ENCODE measurements at places on chromosomes 7 and 10.

DNA sequence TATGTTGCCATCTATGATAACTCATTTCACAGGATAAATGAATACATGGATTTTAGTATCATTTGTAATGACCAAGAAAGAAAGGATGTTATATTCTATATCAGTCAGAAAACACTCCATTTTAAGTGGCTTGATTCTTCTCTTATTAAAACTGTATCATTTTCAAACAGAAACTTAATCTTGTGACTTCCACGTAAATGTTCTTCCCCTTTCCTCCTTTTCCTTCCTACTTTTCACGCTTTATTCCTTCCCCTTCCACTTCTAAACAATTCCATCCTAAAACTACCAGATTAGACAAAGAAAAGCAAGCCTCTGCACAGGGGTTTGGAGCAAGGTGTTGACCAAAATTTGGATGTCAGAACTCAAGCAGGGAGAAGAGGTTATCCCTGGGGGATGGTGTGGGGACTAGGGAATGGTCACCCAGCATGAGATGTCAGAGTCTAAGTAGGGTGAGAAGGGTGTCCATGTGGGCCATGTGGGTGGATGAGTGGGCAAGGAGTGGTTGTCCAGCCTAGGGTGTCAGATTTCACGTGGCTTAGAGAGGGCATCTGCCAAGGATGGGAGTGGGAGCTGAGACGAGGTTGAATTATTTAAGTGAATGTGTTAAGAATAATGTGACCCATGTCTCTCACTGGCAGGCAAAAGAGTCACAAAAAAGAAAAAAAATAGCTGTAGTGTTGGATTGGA is 5.0 kb upstream of the GSAP start:
- DNase-seq: no peak

- no peak for DNase-seq
Observed at GRCh38 chr10:17202506-17202905, 1.0 kb upstream of the TRDMT1 start.

DNA sequence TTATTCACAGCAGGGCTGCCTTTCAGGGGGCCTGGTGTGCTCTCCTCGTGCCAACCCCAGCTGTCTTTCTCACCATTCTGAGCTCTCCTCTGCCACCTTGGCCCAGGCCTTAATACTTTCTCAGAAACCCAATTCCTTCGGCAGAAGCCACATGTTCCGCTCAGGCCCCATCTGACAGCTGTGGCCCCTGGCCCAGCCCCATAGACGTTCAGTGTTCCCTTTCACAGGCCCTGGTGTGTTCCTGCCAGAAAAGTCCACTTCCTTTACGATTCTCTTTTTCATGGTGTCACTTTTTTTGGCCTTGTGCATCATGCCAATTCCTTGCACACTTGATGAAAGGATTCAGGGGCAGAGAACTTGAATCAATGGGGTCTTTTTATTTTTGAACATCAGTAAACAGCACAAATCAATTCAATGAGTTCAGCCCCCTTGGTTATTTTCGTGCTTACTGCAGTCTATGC is 15.9 kb upstream of the GPNMB start:
- no peak for DNase-seq

- DNase-seq: peak; percentile 42
Observed at GRCh38 chr10:116947841-116948529, 57.0 kb downstream of the SHTN1 start.

- no peak for DNase-seq
Observed at GRCh38 chr10:9294132-9294663, 1239.7 kb downstream of the GATA3 start.

GRCh38 chr10:4662576-4663161 is 163.3 kb upstream of the AKR1E2 start:
- DNase-seq: no peak

DNA sequence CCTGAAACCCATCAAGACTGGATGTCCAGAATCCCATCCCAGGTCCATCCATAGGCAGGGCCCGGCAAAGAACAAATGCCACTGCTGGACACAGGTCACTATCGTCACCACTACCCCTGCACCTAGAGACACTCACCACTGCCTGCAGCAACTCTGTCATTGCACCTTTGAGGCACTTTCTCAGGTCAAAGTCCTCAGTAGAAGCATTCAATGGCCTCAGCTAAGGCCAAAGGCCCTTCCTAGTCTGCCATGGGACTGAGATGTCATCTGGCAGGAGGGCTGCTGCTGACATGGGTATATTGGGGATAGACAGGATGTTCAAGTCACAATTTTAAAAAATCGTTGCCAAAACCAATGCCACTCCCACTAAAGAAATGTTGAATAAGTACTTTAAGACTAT is 58.7 kb downstream of the GPAM start:
- no peak for DNase-seq

GRCh38 chr10:133335246-133336117 is 1.2 kb downstream of the CALY start:
- DNase-seq: peak; percentile 50

- no peak for DNase-seq
Observed at GRCh38 chr10:33235951-33236350, 98.5 kb downstream of the NRP1 start.

GRCh38 chr7:134468475-134468874 is 9.6 kb upstream of the AKR1B1 start:
- DNase-seq: no peak

GRCh38 chr10:21184216-21184615 is 287.1 kb upstream of the NEBL start:
- DNase-seq: peak; percentile 52

DNA sequence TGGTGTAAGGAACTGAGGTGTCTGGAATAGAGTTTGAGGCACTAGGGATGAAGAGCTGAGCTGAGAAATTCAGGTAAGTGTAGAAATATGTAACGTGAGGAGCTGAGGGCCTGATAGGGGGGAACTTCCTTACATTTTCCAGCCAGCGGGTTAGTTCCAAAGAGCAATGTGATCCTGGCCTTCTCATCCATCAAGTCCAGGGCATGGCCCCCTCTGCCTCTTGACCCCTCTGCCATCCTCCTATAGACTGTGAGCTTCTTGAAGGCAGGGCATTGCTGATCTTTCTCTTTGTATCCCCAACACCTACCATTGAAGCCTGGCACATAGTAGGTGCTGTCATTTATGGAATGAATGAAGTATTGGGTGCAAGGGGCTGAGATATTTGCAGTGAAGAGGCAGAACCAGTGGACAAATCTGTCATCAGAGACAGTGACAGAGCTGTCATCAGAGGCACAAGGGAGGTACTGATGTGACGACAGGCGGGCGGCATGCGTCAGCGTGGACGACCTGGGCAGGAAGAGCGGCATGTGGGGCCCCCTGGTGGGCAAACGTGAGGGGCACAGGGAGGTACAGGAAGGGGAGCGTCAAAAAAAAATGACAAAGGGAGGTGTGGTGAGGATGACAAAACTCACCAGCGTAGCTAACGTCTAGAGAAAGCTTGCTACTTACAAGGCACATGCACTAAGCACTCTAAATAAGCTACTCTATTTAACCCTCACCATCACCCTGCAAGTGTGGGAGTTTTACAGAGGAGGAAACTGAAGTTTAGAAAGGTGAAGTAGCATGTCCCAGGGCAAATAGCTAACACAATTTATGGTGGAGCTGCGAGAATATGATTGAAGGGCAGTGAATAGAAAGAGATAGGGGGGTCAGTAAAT is 5.2 kb upstream of the CAMK2G start:
- DNase-seq: peak; percentile 64

GRCh38 chr10:127452568-127452967 is 96.5 kb upstream of the NPS start:
- DNase-seq: no peak

- DNase-seq: peak; percentile 7
Observed at GRCh38 chr10:13276749-13277365, 23.0 kb downstream of the PHYH start.

- peak; percentile 68 for DNase-seq
Observed at GRCh38 chr10:72335394-72336258, 19.1 kb downstream of the DNAJB12 start.

DNA sequence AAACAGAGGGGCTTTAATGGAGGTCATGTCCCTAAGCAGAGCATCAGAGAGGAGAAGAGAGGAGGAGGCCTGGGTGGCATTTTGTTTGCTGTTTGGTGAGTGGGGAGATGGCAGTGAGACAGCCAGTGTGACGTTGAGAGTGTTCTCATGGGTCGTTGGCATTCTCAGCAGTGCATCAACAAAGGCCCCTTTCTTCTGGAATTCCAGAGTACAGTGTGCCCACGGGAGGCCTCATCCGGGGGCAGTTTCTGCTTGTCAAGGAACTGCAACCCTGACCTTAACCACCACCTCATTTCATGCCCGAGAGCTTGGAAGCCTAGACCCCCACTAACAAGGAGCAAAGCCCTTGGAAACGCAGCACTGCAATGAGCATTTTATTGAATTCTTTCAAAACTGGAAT is 92.9 kb downstream of the CELF2 start:
- no peak for DNase-seq

DNA sequence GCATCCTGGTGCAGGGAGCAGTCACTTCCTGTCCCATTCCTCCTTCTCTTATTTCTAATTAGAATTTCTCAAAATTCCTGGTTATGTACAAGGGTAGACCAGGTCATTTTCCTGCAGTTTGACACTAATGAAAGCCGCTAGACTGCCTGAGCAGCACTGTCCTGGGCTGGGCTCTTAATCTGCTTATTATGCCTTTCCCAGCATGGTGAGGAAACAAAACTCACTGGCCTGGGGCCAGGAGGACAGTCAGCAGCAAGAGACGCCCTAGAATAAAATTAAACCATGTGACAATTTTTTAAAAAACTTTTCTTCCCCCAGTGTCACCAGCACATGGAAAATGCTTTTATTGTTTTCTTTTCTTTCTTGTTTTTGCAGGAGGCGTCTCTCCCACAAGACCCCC is 647.5 kb downstream of the TYW1 start:
- no peak for DNase-seq

- peak; percentile 9 for DNase-seq
Observed at GRCh38 chr10:99276848-99277486, 41.3 kb upstream of the HPSE2 start.

GRCh38 chr7:39979406-39980073 is 29.5 kb downstream of the CDK13 start:
- no peak for DNase-seq

All from brain microvascular endothelial cell (primary cell).